ENCODE measurements at places on chromosomes 4 and X.
A peak's percentile ranks its signal among the peaks of the same experiment; 100 is the strongest.

DNA sequence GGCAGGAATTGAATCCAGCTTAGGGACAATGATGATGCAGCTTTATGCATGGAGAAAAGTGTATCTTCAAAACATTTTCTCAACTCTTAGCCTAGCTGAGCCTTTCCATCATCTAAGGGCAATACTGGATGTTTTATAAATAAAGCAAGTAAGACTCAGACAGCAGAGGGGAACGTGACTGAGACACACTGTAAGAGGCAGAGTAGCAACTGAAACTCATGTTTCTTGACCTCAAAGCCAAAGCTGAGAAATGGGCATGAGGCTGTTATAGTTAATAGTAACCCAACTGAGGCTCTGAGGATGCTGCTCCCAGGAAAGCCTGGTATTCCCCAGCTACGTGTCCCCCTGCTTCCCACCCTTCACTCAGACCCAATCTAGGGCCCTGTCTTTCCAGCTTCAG, 44.6 kb downstream of the ARHGEF9 start:
- no peak for DNase-seq

DNA sequence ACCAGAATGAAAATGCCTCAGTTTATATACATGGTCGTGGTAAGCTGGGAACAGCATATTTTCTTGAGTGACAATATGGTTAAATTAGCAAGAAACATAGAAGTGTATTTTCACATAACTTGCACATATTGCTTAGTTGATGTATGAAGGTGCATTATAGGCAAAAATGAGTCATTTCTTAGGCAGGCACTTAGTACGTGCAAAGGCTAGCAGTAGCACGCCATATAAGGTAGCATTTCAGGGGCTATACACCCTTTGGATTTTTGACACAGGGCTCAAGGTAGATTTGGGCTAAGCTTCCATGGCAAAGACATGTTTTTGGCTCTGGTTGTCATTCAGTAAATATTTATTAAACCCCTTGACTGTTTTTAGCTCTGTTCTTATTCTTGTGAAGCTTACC, 33.1 kb downstream of the PCDH7 start:
- no peak for DNase-seq

GRCh38 chrX:9130031-9130430, 96.1 kb upstream of the FAM9B start:
- DNase-seq = no peak

DNA sequence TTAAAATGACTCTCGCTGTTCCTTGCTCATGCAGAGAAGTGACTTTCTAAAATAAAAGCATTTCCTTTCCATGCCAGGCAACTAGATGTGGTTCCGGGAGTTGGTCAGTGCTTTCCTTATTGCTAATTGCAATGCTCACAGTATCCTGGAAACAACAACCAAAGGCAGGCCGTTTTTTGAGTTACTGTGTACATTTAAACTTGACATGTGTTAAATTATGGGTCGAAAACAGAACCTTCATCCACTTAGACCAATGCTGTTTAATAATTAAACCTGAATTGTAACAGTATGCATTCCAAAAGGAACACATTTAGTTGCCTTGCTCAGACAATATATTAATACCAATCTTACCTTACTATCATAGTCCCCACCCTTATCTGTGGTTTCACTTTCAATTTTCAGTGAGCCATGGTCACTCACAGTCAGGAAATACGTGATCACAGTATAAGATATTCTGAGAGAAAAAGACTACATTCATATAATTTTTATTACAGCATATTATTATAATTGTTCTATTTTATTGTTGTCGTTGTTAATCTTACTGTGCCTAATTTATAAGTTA, 102.6 kb downstream of the HS6ST2 start:
- DNase-seq = no peak

GRCh38 chr4:64940698-64941097, 531.4 kb upstream of the TECRL start:
- no peak for DNase-seq

DNA sequence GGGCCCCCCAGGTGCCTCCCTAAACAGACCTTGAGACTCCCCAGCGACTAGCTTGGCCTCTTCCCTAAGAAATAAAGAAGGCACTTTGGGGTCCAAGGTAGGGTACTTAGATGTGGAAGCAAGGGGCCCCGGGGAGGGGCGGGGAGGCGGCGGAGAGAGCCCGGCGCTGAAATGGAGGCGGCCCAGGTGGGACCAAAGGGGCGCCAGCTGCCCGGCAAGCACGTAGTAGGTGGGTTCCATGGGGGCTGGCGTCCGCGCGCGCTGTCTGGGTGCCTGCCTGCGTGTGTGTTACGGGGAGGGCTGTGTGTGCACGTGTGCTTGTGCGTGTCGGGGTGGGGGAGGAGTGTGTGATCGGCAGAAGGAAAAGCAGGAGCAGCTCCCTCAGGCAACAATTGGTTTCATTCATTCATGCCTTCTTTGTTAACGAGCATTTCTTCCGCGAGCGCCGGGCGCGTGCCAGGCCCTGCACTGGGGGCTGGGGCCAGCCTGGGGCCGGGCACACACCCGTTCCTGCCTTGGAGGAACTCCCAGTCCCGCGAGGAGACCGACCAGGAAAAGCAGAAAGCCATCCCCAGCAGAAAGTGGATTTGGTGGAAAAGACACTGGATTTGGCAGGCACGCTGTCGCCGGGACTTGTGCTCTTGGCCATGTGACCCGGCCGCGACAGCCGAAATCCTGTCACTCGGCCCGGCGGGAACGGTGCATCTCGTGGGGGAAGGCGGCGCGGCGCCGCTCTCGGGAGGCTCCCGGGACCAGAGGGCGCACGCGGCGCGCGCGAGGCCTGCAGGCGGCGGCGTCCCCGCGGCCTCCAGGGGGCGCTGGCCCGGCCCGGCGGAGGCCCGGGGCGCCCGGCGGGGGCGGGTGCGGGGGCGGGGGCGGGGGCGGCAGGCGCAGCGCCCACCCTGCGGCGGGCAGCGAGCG, 3.3 kb upstream of the DUSP9 start:
- DNase-seq = peak; percentile 20

GRCh38 chrX:116239944-116240840, 69.6 kb downstream of the AGTR2 start:
- no peak for DNase-seq

GRCh38 chrX:34886011-34886410, 56.6 kb upstream of the FAM47B start:
- no peak for DNase-seq

DNA sequence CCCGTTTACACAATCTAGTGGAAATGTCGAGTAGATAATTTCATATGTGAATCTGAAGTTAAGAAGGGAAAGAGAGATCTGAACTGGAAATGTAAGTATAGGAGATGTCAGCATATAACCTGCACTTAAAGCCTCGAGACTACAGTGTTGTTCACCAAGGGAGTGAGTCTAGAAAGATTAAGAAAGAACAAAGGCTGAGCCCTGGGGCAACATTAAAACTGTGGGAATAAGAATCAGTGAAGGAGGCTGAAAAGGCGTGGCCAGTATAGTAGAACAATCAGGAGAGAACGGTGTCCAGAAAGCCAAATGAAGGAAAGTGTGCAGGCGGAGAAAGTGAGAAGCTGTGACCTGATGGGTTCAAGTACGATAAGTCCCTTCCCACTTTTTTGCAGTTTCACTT, 118.8 kb upstream of the TENM3 start:
- no peak for DNase-seq

DNA sequence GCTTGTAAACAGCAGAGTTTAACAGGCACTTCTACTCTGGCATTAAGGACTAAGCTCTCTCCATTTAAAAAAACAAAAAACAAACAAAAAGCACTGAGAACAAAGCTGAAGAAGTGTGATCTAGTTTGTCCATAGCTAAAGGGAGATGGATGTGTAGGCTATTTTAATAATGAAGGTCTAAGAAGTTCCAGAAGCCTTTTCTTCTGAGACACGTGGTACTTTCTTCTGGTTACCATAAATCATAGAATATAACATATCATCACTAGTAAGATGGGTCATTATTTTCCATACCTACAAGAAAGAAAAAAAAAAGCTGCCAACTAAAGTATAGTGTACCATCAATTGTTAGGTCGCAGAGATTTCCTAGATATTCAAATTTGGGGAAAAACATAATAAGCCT, 722 bp upstream of the NBDY start:
- no peak for DNase-seq

- DNase-seq = no peak
Measured at GRCh38 chrX:46838486-46838870, 1.6 kb downstream of the RP2 start.

DNA sequence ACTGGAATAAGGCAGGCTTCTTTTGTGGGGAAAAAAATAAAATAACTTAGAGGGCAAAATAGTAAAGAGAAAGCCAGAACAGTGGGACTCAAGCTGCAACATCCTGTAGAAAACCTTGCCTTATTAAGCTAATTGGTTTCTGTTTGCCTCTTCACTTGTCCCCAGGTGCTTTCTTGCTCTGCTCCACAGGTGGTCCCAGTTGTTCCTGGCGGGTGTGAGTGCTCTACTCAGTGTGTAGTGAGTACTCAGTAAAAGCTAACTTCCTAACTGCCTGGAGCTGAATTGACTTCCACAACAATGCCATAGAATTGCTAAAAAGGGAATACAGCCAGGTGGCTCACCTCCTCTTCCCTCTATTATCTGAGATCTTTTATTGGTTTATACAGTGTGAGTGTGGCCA, 930.2 kb downstream of the C4orf33 start:
- DNase-seq = no peak

- DNase-seq = no peak
Measured at GRCh38 chr4:89363786-89364185, 56.2 kb upstream of the GPRIN3 start.

DNA sequence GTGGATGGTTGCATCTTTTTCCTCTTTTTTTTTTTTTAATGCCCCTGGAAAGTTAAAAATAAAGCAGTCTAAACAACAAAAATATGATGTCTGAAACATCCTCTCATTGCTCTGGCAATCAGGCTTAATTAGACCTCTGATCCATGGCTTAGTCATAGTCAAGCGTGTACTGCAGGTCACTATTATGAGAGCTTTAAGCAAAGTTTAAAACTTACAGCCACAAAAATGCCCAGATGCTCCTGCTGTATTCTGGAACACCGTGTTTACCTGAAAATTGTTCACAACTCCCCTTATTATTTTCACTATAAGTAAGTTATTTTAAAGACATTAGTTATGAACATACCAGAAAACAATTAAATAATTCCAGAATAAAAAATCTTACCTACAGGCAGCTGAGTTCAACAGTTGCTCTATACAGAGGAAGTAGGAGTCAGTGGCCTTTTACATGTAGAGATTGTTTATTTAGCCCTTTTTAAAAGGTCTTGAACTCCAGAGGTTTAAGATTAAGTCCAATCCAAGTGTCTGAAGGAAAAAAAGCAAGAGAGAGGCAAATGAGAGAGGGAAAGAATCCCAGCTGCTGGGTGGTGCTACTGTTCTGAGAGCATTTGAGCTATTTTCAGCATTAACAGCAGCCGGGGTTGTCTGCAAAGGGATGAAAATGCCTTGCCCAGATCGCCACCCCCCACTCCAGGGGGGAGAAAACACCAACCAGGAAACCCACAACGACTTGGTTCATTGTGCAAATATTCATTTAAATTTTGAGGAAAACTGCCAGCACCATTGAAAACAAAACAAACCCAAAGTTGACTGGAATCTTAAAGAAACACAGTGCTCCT, 36.9 kb downstream of the SORBS2 start:
- peak; percentile 64 for DNase-seq

- no peak for DNase-seq
Measured at GRCh38 chr4:136395212-136395722, 1137.0 kb downstream of the PCDH18 start.

GRCh38 chr4:41927796-41928499, 7.3 kb upstream of the TMEM33 start:
- DNase-seq = no peak

GRCh38 chr4:150072906-150073714, 5.1 kb upstream of the DCLK2 start:
- DNase-seq = no peak

GRCh38 chrX:103063191-103063845, 653 bp downstream of the BEX1 start:
- DNase-seq = no peak

GRCh38 chr4:45172636-45173035, 446.3 kb upstream of the GNPDA2 start:
- DNase-seq = no peak

- DNase-seq = peak; percentile 22
Measured at GRCh38 chr4:101064541-101065180, 282.7 kb downstream of the PPP3CA start.

DNA sequence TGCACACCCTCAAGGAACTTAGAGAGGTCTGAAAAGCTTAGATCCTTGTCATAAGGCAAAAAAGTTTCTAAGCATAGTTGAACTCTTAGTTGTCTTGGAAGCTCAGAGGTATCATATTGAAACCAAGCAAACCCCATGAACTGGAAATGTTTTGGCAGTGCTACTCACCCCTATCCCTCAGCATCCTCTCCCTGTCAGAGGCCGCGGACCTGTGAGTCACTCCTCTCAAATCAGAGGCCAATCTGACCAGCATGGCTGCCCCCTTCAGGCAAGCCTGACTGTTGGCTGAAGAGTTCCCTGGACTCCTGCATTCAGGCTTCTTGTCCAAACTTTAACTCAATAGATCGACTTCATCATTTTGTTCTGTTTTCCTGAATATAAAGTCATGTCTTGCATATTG, 69.4 kb downstream of the KCNIP4 start:
- DNase-seq = no peak

GRCh38 chr4:184255361-184255760, 37.7 kb upstream of the ENPP6 start:
- DNase-seq = no peak

DNA sequence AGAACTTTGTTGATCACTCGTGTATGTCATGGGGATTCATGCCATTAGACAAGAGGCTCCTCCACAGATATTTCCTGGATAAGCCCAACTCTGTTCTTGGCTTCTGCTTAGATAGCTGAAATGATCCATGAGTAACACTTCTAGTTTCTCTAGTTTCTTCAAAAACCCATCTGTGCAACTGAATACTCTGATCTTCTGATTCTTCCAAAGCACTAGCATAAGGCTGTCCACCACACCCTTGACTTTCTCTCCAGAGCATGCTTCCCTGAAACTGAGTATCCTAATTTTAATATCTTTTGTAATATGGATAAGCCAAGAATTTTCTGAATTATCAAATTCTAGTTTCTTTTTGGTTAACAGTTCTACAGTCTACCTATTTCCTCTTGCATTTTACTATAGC, 118.6 kb upstream of the TAPT1 start:
- DNase-seq = no peak

DNA sequence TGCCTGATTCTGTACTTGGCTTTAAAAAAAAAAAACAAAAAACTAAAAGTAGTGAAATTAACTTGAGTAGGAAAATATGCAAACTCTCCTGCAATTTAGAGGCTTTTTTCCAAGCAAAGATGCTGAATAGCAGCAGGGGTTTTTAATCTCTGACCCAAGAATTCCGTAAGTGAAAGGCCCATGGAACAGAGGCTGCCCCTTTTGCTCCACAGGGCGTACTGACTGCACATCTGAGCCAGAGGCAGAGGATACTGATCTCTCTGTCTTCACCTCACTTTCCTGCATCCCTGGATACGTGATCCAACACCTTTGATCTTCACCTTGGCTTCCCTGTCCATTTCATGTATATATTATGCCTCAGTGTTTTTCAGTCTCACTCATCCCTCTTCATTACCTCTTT, 3.9 kb downstream of the FAM149A start:
- no peak for DNase-seq

Data from femur (tissue), 1 donor.